ENCODE measurements at places on chromosomes 3 and 15. TPM values are rescaled to one million over a fixed set of nuclear protein-coding genes. Genes with fewer than 3 reads are reported as not detected.

DNA sequence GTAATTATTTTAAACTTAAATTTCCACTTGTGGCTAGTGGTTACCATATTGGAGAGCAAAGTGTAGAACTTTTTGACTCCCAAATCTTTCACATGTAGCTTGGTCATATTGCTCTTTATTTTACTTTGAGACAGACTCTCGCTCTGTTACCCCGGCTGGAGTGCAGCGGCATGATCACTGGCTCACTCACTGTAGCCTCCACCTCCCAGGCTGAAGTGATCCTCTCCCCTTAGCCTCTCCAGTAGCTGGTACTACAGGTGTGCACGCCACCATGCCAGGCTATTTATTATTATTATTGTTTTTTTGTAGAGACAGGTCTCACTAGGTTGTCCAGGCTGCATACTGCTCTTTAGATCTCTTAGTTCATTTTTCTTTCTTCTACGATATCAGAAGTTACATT lies 3.9 kb downstream of the FNDC3B start:
- no peak for DNase-seq

Gene DCBLD2
- 0.47 TPM for polyA plus RNA-seq

DNA sequence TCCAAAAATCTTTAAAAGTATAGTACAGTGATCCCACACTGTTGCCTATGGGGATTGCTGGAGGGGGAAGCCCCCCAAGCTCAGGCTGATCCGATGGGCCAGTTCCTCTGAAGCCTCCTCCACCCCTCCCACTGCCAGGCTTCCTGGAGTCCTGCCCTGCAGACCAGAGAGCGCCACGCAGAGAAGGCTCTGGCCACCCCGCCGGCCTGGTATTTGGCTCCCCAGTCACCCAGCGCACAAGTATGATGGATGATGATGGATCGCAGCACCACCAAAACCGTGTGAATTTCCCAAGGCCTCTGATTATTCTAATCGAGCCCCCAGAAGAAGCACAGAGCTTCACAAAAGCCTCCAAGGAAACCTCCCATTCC lies 259.0 kb downstream of the MECOM start:
- DNase-seq, result no peak

Gene TMEM39A
- polyA plus RNA-seq, result 22.1 TPM

Gene ZNF80
- 0.67 TPM for polyA plus RNA-seq

DNA sequence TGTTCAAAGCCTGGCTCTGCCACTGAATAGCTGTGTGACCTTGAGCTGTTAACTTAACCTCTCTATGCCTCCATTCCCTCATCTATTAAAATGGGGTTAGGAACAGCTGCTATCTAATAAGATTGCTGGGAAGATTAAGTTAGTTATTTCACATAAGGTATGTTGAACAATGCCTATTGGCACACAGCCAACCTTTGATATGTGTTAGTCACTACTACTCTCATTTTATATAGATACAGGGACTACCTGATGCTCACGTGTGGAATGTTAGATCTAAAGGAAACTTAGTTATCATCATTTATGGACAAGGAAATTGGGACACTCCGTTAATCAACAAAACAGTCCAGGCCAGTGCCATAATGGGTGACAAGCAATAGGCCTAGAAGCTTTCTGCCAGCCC lies 332.4 kb upstream of the PPP2R3A start:
- DNase-seq, result no peak

Gene ANKRD63
- not detected for polyA plus RNA-seq

- peak; percentile 41 for DNase-seq
Observed at GRCh38 chr3:42443819-42444436, 33.5 kb upstream of the LYZL4 start.
